ENCODE measurements at places on chromosomes 12 and 14.

- no peak for DNase-seq
Observed at GRCh38 chr14:60339571-60339970, 90.5 kb downstream of the PPM1A start.

GRCh38 chr14:103697603-103698379 lies 17.5 kb downstream of the XRCC3 start:
- no peak for DNase-seq

DNA sequence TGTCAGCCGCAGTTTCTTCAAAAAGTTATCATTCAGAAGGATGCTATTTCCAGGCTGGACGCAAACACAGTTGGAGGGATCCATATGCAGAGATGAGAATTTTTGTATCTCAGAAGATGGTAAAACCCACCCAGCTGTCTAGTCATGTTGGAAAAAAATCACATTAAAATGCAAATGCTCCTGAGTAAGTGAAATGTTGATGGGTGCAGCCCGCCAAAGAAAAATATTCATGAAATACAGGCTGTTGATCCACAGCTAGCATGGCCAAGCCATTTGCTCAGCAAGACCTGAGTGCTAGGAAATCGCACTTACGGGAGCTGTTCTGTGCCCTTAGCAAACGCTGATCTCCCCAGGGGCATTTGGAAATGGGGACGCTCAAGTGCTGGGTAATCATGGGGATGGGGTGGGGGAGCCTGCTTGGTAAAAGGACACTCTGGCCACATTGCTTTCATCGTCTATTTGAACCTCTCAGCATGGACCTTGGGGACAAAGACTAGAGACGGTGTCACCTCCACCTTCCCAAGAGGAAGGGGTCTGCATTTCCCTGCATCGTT lies 25.7 kb downstream of the TUNAR start:
- no peak for DNase-seq

DNA sequence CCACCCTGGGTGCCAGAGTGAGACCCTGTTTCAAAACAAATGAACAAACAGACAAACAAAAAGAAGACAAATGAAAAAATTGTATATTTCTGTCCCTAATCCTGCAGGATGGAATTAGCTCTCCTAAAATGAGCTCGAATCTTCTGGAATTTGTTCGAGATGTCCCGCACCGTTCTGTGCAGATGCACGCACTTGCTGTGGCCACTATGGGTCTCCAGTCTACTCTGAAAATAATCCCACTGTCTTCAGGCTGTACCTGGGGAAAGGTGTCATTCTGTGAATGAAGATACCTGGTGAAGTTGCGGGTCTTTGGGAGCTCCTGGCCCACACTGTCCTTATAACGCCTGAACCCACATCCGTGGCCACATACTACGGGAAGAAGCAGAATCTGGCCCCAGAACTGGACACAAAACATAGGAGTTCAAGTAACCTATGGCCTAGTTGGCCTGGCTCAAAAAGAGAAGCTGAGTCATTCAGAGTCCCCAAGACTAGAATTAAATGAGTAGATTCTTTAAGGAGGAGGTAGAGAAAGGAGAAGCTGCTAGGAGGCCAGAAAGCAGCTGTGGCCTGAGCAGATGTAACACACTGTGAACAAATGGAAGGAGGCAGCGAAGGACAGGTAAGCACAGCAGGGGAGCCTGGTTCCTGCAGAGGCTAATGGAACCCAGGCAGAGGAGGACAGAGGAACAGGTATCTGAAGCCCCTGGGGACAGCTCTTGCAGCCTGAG lies 108.6 kb downstream of the FOXN3 start:
- no peak for DNase-seq

GRCh38 chr12:92470608-92471021 lies 232.2 kb upstream of the PLEKHG7 start:
- peak; percentile 15 for DNase-seq

DNA sequence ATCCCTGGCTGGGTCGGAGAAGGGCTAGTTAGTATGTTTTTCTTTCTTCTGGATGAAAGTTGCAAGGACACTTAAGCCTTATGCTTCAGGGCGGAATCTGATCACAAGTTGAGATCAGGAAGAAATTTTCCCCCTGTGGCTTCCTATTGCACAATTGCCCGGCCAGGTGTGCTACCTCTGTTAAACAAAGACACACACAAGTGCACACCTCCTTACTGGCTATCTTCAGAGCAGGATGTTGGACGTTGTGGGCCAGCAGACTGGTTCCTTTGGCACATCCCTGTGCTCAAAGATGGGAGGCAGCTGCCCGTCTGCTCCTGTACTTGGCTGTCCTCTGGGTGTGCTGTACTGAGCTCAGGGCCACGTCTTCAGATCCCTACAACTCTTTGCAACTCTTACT lies 19.1 kb downstream of the ETV6 start:
- DNase-seq, result no peak

- no peak for DNase-seq
Observed at GRCh38 chr12:110613071-110613770, 708 bp upstream of the TCTN1 start.

DNA sequence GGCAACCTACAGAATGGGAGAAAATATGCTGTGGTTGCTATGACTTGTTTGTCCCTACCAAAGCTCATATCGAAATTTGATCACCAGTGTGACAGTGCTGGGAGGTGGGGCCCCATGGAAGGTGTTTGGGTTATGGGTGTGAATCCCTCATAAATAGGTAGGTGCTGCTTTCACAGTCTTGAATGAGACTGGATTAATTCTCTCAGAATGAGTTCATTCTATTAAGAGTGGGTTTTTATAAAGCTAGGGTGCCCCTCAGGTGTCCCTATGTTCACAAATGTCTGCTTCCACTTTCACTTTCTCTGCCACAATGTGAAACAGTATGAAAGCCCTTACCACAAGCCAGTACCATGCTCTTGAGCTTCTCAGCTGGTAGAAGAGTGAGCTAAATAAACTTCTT lies 133.5 kb downstream of the CPNE8 start:
- no peak for DNase-seq

GRCh38 chr14:100334904-100335303 lies 11.8 kb downstream of the SLC25A47 start:
- no peak for DNase-seq

GRCh38 chr12:68506619-68507018 lies 104.1 kb upstream of the RAP1B start:
- DNase-seq, result no peak

- no peak for DNase-seq
Observed at GRCh38 chr12:42056130-42056529, 88.5 kb downstream of the GXYLT1 start.

DNA sequence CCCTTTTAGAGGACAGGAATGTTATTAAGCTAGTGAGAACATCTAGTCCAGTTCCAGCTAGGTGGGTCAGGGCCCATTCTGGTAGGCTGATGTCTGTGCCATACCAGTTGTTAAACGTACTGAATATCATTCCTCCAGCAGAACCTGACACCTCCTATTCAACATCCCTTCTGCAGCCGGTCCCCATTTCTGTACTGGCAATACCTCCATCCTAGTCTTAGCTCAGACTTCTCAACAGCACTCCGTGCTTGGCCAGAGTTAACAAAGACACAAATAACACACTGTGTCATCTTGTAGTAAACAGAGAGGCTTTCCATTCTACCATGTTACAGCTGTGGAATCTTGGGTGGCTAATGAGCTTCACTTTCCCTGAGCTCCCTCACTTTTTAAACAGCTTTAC lies 94.3 kb upstream of the PDE3A start:
- DNase-seq, result no peak

DNA sequence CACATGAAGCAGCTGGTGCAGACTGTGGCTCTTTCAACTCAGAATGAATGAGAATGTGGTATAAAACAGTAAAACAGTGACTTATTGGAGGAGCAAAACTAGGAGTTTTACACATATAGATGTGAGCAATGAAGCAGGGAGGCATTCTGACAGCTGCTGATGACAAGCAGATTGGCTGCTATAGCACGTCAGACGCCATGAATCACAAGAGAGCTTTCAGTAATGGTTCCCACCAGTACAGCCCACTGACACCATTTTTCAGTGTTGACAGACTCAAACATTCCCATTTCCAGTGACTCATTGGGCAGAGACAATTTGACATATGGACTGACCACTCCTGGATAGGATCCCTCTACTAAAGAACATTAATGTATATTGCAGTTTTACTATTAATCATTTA lies 24.6 kb upstream of the FSCB start:
- no peak for DNase-seq

- no peak for DNase-seq
Observed at GRCh38 chr12:20625531-20625930, 69.6 kb upstream of the SLCO1C1 start.

All from activated CD4-positive, alpha-beta T cell treated with anti-CD3 and anti-CD28 coated beads for 4 hours (primary cell).